NCI-H2107 (cell line): ENCODE measurements at places on chromosomes 7 and 10.

DNA sequence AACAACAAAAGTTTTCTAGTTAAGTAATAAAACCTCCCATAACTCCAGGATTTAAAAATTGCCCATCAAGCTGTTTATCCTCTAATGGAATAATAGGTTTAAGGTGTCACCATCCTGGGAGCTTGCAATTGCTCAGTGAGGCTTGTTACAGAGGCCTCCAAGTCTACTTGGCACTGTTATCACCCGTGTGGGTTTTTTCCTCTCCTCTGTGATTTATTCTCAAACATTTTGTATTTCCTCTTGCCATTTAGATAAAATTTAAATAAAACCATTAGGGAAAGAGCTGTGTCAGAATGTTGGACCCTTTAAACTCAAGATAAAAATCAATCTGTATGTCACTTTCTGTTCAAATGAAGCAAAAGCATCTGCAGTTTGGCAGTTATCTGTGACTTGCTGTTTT lies 202.6 kb downstream of the GALNT17 start:
- DNase-seq, result no peak

GRCh38 chr10:45379891-45380540 lies 6.0 kb downstream of the ALOX5 start:
- DNase-seq, result no peak

DNA sequence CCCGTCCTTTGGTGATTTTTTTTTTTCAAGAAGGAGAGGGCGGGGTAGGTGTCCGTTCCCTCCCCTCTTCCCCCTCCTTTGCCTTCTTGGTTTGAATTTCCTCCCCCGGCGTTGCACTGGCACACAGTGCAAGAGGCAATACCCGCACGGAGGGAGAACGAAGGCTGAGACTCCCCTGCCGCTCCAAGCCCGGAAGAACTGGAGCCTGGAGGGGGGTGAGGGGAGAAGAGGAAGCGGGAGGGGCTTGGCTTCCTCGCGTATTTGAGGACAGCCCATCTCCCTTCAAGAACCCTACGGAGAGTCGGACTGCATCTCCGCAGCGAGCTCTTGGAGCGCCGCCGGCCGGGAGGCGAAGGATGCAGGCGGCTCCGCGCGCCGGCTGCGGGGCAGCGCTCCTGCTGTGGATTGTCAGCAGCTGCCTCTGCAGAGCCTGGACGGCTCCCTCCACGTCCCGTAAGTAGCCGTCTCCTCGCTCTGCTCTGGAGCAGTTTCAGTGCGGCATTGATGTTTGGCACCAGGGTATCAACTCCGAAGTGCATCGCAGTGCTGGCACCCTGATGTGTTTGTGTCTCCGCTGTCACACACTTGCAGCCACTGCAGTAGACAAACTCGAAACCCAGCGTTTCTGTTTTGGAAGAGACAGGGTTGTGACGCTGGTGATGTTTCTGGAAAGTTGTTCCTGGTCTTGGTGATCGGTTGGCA lies at the start of gene CNTNAP2:
TSS of gene CNTNAP2 (plus strand) at position 281 of the 702 bp plus-strand sequence. CDS start at position 357, 76 bp downstream.
- no peak for DNase-seq

DNA sequence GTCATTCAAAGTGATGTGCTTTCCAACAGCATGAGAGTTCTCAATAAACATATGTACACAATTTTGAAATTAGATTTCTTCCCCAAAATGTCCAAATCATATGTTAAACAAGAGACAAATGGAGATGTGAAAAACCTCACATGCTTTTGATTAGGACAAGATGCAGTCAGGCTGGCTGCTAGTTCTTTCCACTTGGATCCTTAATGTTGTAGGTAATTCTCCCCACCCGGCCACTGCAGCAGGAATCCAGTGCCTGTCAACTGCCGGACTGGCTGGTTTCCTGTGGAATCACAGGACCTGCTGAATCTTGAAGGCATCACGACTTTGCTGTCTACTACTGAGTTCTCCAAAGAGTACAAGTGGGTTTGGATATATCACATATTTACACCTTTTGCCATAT lies 138.6 kb upstream of the AKR1E2 start:
- DNase-seq, result no peak

GRCh38 chr10:48500771-48501170 lies 104.1 kb downstream of the ARHGAP22 start:
- no peak for DNase-seq

- no peak for DNase-seq
These were observed 352.6 kb upstream of the GALNT17 start for GRCh38 chr7:70779321-70779720.

DNA sequence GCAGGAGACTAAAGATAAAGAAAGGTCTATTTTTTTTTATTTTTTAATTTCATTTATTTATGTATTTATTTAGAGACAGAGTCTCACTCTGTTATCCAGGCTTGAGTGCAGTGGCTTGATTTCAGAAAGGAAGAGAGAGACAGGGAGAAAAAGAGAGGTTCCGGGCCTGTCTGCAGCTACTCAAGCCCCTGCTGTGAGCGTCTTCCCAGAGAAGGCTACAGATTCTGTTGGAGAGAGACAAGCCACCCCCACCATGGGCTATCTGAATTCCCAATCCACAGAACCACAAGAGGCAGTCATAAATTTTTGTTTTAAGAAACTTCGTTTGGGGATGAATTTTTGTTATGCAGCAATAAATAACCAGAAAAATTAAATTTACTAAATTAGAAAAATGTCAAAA lies 68.1 kb downstream of the CALN1 start:
- DNase-seq, result no peak

DNA sequence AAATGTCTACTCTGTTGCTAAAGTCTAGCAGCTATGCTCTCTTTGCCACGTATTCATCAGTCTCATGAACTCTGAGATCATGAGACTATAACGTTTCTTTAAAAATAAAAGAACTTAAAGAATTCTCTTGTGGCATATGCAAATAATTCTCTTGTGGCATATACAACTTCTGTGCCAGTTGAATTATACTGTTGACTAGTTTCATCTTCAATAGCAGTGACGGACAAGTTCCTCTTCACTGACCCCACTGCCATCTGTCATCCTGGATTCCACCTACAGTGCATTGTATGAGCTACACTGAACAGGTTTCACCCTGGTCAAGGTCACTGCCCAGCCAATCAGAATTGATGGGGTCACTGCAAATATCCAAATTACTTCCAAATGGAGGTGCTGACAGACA lies 88.2 kb downstream of the CD36 start:
- DNase-seq, result no peak

- no peak for DNase-seq
These were observed 25.7 kb downstream of the CAMK1D start for GRCh38 chr10:12375076-12375504.

DNA sequence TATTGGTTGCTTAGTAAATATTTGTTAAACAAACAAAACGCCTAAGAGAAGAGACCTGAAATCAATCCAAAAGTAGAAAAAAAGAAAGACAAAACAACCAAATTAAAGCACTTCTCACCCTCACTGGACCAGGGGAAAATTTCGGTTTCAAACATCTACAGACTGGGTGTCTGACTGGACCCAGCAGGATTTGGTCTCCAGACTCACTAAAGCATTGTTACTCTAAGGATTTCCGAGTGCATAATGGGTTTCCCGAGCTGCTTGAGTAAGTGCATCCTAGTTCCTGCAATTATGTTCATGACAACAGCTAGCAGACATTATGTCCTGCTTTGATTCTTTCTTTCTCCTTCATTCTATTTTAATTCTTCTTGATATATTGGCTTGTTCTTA lies 51.8 kb upstream of the FAM3C start:
- no peak for DNase-seq

- DNase-seq, result no peak
These were observed 175.7 kb downstream of the LRRN3 start for GRCh38 chr7:111266613-111267012.

DNA sequence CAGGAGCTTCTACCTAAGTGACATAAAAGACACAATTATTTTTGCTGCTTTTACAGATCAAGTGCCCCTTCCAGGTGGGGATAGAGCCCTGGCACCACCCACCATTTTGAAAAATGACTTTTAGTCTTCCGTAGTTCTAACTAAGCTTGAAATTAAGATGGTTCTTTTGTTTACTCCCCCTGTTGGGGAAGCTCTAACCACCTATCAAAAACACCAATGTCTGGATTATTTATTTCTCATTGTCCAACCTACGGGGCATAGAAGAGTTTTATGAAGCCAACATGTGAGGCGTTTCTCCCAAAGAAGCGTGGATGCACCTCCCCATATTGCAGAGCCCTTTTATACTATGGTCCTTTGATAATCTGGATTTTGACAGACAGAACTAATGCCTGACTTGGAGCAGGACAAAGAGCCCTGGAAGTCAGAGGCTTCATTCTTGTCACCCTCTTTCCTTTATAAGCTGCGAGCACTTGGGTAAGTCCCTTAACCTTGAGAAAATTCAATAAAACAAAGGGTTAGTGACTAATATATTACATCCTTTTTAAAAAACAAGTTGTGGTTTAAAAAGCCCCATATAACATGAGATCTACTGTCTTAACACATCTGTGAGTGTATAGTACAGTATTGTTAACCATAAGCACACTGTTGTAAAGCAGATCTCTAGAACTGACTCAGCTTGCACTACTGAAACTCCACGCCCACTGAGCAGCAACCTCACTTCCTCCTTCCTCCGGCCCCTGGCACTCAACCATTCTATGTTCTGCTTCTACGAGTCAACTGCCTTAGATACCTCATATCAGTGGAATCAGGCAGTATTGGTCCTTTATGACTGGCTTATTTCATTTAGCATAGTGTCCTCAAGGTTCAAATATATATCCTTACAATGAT lies 67.5 kb downstream of the ATXN7L1 start:
- DNase-seq, result no peak

DNA sequence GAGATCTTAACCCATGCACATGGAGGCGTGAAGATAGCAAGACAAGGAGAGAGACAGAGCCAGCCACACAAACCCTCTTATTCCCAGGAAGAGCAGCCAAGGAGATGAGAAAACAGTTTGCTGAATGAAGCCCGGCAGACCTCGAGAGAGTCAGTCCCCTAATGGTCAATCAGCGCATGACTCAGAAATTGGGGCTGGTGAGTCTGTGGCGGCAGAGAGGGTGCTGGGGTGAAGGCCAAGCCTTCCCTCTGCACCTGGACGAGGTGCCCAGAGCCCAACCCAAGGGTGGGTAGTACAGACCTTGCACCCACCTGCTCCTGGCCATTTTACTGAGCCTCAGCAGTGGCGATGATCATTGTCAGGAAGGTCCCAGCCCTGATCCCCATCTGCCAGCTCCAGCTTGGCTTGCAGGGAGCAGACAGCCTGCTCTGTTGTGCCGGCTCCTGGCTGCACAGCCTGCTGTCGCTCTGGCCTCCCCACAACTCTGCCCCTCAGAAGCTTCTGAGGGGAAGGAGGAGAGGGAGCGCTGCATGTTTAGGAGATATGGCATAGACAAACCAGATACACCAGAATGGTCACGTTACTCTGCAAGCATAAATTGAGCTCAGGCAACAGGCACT lies 256.6 kb downstream of the RPS24 start:
- DNase-seq, result no peak

DNA sequence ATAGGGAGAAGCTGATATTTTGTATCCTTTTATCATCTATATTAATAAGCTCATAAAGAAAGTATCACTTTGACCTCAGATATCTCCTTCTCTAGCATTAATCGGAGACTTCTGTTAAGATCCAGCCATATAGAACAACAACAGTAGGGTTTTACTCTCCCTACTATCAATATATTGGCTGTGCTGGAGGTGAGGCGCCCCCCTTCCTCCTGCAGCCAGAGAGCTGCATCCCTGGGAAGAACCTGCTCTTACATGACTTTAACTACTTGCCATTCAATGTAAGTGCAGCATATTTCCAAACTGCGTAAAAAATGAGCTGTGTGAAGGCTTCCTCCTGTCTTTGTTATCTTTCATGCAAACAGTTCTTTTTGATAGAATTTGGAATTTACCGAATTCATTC lies 247.8 kb downstream of the SDK1 start:
- no peak for DNase-seq

- no peak for DNase-seq
These were observed 1.5 kb downstream of the ANKRD61 start for GRCh38 chr7:6032641-6033040.

GRCh38 chr7:66353547-66353946 lies 148.4 kb downstream of the TPST1 start:
- DNase-seq, result no peak

DNA sequence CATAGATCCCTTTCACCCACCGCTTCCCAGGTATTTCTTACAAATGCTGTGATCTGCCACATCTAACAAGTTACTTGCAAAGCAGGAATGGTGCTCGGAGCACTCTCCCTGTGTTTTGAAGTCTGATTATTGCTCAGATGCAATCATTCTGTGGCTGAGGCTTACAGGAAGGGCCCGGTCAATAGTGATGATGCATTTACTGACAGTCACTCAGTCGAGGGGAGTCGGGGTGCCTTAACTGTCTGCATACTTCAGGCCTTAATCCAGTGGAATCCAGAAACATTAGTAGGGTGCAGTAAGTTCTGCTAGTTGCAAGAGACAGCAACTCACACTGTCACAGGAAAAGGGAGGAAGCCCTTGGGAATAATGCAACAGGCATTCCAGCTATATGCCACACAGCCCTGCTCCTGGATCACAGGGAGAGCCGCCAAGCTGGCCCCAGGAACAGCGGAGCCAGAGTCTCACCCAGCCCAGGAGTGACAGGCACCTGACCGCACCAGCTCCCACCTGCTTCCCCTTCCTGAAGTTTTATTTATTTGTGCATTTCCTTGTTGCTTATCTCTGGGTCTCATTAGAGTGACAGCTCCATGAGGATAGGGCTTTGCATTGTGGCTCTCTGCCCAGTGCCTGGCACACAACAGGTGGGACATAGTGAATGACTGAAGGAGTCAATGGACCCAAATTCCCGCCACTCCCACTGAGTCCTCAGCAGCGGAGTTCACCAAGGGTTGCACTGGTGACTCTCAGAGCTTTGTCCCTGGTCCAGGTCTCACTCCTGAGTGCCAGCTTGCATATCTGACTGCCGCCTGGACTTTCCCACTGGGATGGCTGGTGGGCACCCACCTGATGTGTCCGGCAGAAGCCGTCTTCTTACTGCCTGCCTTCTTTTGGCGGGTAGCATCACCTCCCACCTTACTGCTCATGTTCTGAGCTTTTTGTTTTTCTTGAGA lies 212.5 kb upstream of the SH2B2 start:
- DNase-seq, result no peak

DNA sequence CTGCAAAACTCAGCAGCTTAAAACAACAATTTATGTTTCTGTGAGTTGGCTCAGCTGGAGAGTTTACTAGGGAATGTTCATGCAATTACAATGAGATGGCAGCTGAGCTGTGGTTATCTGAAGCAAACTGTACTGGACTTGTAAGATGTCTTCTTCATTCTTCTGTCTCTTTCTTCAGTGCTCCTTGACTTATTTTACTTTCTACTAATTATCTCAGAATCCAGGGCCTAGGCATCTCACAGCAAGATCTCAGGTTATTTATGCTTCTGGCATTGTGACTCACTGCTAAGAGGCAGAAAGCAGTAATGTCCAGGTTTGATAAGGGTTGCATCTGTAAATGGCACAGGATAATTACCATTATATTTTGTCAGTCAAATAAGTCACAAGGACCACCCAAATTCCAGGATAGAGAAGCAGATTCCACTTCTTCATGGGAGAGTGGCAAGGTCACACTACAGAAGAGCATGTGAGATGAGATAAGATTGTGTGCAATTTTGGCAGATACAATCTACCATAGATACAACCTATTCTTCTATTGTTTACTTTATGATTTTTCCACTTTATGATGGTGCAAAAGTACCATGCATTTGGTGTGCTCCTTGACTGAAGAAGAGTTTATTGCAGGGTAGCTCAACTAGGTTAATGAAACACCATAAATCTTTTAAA lies 16.8 kb downstream of the VIM start:
- no peak for DNase-seq

- DNase-seq, result no peak
These were observed 125.6 kb upstream of the HABP2 start for GRCh38 chr10:113427236-113427735.

GRCh38 chr10:11612021-11613001 lies 861 bp upstream of the USP6NL start:
- DNase-seq, result no peak

- DNase-seq, result no peak
These were observed 157.1 kb downstream of the BBS9 start for GRCh38 chr7:33286501-33286900.
